ENCODE measurements at places on chromosomes 4 and X.

DNA sequence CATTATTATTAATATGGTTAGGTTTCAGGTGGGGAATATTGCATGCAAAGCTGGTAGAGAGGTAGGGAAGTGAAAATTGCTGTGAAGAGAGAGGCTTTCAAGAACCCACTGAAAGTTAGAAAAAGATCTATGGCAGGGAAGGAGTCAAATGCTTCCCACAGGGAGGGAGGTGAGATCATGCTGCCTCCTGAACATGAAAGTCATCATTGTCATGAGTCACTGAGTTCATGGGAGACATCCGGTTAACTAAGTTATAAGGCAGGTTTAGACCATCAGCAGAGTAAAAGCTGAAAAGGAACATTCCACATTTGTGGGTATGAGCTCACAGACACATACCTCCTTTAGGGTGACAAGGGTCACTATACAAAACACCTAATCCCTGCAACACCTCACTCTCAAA is 16.2 kb downstream of the GATB start:
- DNase-seq = no peak

GRCh38 chr4:21869978-21870745 is 78.4 kb downstream of the KCNIP4 start:
- no peak for DNase-seq

GRCh38 chr4:110071466-110071865 is 126.9 kb downstream of the ELOVL6 start:
- DNase-seq = no peak

DNA sequence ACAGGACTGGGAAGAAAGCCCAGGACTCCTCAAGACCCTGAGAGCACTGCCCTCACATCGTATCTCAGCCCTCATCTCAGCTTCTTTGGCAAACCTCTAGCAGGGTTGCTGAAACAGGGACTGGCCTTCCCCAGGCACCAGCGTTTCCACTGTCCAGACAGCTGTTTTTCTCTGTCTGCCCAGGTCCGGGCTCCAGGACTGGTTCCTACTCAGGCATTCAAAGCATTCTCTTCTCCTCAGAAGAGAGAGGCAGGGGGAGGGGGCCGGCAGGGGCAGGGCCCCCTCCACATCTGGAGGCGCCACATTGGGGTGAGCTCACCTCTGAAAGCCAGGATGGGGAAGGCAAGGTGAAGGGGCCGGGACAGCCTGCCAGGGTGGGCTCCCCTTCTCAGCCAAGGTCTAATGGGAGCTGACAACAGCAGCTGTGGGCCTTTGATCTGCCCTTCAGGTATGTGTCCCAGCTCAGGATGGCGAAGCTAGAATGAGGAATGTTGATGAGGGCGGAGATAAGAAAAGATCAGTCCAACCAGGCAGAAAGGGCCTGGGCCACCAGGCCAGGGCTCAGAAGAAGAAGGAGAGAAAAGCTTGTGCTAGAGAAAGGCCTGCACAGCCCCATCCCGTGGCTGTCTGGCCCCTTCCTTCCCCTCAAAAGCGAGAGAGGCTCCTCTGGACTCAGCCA is 60.4 kb downstream of the PJA1 start:
- DNase-seq = no peak

DNA sequence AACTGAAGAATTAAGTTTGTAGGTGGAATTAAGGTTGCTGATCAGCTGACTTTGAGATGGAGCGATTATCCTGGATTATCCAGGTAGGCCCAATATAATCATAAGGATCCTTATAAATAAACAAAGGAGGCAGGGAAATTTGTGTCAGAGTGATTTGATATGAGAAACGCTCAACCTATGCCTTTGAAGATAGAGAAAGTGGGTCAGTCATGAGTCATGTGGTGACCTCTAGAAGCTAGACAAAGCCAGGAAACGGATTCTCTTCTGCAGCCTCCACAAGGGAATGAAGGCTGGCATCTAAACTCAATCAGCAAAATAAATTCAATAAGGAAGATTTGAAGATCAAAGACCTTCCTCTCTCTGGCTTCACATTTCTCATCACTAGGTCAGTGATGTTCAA is 41.5 kb upstream of the SMIM10 start:
- DNase-seq = no peak

DNA sequence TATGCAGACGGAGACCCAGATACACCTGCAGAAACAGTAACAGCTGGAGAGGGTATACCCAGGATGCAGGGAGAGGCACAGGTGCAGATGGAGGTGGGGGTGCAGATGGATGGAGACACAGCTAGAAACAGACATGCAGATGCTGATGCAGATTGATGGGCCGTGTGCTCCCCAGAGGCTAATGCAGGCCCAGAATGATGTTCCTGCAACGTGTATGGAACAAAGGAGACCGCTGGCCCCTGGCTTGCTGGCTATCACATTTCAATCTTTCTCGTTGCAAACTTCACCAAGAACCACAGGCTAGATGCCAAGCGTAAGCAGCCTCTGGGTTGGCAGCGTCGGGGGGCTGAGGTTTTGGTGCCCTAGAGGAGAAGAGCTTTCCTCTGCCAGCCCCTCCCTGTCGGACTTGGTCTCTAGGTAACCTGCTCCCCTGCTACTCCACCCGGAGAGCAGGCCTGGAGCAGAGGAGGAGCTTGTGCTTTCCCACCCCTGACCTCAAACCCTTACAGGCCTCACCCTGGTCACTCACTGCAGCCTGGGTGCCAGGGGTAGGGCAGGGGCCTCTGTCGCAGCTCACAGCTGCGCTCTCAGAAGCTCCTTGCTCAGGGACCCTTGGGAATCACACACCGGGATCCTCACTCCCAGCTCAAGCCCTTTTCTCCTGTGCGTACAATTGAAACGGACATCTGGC is 69.0 kb upstream of the PSAPL1 start:
- DNase-seq = no peak

DNA sequence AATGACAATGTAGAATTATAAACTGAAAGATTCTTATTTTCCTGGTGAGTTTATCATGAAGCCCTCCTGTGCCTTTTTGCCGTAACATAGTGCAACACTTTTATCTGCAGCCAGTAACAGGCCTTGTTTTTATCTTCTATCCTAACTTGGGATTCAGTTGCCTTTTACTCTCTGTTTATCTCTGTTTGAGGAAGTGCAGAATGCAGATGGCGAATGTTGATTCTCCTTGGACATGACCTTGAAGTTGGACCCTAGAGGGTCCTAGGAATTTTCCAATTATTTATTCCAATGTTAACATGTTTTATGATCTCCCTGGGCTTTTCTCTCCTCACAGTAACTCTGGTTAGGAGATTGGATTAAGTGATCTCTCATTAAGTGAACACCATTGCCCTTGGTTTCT is 165.0 kb downstream of the FMR1NB start:
- no peak for DNase-seq

- DNase-seq = no peak
These were observed 37.1 kb downstream of the FSTL5 start for GRCh38 chr4:162126729-162127128.
